ENCODE measurements at places on chromosomes 12 and 14.

DNA sequence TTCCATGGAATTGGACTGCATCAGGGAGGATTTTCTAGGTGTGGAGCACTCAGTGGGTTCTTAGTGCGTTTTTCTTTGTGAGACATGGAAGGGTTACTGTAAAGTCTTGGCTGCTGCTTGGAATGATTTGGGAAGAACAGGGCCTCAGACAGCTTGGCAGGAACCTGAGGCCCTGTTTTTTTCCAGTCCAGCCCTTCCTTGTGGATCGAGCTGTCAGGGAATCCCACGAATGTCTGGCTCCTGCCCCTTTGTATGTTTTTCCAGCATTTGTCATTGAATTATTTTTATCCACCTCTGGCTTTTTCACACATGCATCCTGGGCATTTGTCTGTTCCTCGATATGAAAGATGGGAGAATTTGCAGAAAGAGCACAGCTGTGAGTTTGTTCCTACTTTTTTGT is 158.5 kb downstream of the TGFB3 start:
- no peak for DNase-seq

DNA sequence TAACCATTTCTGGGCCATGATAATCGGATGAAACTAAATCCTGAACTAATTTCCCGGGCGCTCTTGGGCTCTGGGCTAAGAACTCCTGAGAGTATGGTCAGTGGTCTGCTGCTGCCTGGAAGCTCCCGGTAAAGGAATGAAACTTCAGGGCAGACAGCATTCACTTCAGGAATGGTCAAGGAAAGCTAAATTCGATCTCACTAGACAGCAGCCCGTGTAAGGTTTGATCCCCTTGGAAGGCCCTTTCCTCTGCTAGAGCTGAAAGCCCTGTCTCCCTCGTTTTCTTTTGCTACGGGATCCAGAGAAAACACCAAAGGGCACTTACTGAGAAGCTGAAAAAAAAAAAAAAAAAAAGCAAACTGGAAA is 680 bp downstream of the ASB8 start:
- DNase-seq, result peak; percentile 47

DNA sequence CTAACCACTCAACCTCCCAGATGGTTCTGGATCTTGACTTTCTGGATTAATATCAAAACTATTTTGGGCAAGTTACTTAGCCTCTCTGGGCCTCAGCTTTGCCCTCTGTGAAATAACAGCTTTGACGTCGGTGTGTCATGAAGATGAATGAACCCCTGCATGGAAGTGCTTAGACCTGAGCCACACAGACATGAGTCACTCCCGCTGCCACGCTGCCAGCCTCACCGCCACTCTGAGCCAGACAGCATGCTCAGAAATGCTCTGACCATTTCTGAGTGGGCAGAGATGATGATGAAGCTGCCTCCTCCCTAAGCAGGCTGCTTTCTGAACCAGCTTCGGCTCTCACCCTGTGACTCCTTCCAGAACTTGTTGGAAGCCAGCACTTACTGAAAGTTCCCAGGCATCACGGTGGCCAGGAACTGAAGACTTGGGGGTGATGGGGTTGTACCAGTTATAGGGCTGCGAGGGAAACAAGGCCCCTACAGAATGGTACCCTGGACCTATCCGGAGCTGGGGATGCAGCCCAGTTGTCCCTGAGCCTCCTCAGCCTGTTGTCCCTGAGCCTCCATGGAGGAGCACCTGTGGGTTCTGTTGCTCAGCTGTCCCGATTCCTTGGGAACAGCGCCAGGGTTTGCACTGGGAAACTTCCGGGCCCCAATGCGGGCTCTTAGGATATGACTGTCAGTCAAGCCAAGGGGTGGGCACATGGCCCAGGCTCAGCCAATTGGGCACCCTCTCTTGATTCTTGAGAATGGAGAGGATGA is 2.0 kb upstream of the CCDC197 start:
- no peak for DNase-seq

GRCh38 chr12:64810831-64811230 is 13.6 kb upstream of the TBC1D30 start:
- no peak for DNase-seq

- no peak for DNase-seq
These were observed 411.6 kb downstream of the CCER1 start for GRCh38 chr12:90543374-90543773.
